Activated T-helper 2 cell treated with anti-CD3 and anti-CD28 coated beads, Interferon-gamma antibody, Interleukin-2, Interleukin-4, amounts not matched to agents 10 μg/mL and 5 μg/mL and 100 μg/mL, durations not matched to agents 14 hours and 24 hours and 36 hours (primary cell): ENCODE measurements at places on chromosomes 6 and 20.

DNA sequence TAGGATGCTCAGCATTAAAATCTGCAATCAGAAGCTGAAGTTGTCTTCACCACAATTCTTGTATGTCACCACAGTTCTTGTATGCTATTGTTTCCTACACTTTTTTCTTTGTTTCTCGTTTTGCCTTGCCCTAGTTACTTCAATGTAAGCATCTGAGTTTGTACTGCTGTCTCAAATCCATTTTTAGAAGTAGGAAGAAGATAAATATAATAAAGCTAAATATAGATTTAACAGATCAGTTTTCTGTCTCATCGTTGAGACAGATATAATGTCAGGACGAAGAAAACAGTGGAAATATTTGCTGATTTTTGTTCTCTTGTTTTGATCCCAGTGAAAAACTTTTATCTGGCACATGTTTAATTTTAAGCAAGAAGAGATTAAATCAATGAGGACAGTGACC is 318.0 kb downstream of the QKI start:
- no peak overlapping the region for H3K4me3 ChIP-seq
- H3K36me3 ChIP-seq = no peaks in the 10 kb centered on the region
- no peaks in the 10 kb centered on the region for H3K4me1 ChIP-seq
- no peak for DNase-seq

- H3K4me1 ChIP-seq = peaks cover 15% of the 10 kb centered on the region
- no peaks in the 10 kb centered on the region for H3K36me3 ChIP-seq
- H3K27ac ChIP-seq = no peak overlapping the region
Measured at GRCh38 chr6:10429638-10430427, 15.0 kb upstream of the TFAP2A start.

DNA sequence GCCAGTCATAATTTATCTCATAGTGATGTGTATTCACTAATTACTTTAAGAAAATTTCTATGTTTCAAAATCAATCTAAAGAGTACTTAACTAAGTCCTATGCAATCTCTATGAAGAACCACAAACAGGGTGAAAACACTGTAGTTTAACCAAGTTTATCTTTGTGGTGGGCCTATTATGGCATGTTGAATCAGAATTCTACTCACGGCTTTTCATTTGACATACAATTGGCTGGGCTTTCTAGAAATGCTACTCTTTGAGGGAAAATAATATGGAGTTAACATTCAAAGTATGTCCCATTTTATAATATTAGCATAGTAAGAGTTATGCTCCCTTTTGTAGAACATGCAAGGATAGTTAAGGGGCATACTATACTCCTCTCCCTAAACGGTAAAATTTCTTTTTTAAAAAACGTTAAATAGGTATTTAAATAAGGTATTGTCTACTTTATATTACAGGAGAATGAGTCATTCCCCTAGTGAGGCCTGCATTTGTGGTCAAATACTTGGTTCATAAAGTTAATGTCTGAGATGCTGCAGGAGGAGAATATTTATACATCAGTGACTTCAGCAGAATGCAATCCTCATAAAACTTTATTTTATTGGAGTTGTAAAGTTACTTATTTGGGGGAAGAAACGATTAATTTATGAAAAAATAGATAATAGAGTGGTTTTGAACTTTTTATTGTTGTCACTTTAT is 1.8 kb downstream of the MOXD1 start:
- no peaks in the 10 kb centered on the region for H3K36me3 ChIP-seq
- H3K4me3 ChIP-seq = no peak overlapping the region
- no peak for DNase-seq
- peaks cover 4% of the 10 kb centered on the region for H3K4me1 ChIP-seq

DNA sequence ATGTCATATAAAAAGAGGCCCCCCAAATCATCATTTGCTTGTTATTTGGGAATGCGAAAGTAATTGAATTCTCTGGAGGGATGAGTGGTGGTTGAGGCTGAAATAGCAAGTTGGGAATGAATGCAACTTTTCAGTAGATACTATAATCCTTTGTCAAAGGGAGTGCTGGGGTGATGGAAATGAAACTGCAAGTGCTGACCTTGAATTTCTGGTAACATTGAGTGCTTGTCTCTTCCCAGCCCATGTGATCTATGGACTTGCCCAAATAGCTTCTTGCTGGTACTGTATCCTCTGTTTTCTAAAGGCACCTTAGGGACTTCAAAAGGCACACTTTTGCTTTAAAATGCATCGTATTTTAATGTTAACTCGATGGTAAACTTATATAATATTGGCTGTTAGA is 14.8 kb downstream of the PAQR8 start:
- peaks cover 42% of the 10 kb centered on the region for H3K4me1 ChIP-seq
- no peak overlapping the region for H3K4me3 ChIP-seq
- no peak for DNase-seq
- no peak overlapping the region for H3K27ac ChIP-seq
- H3K36me3 ChIP-seq = peaks cover 52% of the 10 kb centered on the region

DNA sequence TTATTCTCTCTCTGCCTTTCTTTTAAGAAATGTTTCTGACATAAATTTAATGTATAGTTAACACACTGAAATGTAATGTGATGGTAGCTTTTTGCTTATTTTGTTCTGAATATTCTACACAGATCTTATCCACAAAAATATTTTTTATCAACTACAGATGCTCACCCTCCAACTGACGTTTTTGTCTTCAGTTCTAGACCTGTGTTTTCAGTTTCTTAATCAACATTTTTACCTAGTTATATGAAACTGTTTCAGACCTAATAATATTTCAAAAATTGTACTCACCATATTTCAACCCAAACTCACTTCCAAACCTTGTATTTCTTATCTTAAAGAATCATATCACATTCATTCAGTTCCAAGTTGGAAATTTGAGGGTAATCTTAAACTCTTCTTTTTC is 452.8 kb downstream of the RFPL4B start:
- H3K4me1 ChIP-seq = no peaks in the 10 kb centered on the region
- H3K27me3 ChIP-seq = no peaks in the 10 kb centered on the region
- DNase-seq = no peak

DNA sequence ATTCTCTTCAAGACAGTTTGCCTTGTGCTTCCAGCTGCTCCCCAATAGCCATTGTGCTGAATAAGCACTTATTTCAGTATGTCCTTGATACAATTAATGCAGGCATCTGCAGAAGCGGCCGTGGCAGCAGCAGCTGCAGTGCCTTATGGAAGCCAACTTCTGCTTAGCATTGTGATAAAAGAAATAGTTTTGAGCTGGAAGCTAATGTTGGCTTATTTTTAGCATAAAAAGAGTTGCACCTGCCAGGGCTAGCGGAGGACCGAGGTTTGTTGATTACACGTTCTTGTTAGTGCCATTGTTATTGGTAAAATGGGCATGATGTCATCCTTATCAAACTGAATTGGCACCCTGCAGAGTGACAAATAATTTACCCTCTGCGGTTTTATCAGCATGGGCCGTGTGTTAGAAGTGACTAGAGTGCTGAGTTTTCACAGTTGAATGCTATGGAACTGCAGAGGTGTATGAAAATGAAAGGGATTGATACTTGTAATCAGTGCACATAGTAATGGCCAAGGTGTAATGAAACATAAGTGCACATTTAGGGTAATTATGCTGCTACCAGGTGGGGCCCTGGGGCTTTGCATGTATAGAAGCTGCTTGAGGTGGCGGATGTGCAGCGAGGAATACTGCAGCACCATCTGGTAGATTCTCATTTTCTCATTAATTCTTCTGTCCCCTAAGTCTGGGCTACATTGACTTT is 334.3 kb downstream of the CDKAL1 start:
- H3K27ac ChIP-seq = no peak overlapping the region
- H3K4me3 ChIP-seq = no peak overlapping the region
- peaks cover 2% of the 10 kb centered on the region for H3K4me1 ChIP-seq
- DNase-seq = no peak
- H3K27me3 ChIP-seq = no peaks in the 10 kb centered on the region
- H3K36me3 ChIP-seq = no peaks in the 10 kb centered on the region

DNA sequence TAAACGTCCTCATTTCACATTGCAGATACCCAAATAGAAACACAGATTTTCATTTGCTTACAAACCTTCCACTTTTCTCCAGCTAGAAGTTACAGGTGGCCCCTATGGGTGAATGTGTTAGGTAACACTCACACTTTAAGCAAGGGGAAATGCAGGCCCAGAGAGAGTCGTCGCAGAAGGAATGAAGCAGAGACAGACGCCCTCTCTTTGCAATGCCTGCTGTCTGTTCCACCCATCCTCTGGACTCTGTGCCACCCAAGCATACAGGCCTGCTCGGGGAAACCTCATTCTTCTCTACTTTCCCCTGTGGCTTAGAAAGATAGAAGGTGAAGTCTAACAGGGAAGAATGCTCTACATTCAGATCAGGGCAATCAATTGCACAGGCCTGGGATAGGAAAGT is 57.2 kb downstream of the LRFN2 start:
- H3K4me3 ChIP-seq = no peak overlapping the region
- no peaks in the 10 kb centered on the region for H3K4me1 ChIP-seq
- no peak for DNase-seq
- no peak overlapping the region for H3K27ac ChIP-seq
- peaks cover 2% of the 10 kb centered on the region for H3K27me3 ChIP-seq

DNA sequence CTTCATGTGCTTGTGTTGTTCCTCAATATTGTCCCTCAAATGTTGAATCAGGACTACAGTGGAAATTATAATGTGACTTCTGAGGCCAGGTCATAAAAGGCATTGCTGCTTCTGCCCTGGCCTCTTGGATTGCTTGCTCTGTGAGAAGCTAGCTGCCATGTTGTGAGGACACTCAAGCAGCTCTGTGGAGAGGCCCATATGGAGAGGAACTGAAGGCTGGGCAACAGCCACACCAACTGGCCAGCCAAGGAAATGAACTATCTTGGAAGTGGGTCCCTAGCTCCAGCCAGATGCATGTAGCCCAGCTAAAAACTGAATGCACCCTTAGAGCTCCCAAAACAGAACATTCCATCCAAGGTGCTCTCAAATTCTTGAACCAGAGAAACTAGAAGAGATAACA is 282.6 kb downstream of the BMP7 start:
- no peak for DNase-seq
- no peaks in the 10 kb centered on the region for H3K4me1 ChIP-seq
- no peak overlapping the region for H3K27ac ChIP-seq

GRCh38 chr6:130787726-130788500 is 39.3 kb upstream of the SMLR1 start:
- H3K4me1 ChIP-seq = no peaks in the 10 kb centered on the region
- H3K4me3 ChIP-seq = no peak overlapping the region
- DNase-seq = no peak

GRCh38 chr20:45833883-45834796 is 541 bp downstream of the SNX21 start:
- H3K27me3 ChIP-seq = peaks cover 9% of the 10 kb centered on the region
- peak; percentile 25 for DNase-seq
- no peaks in the 10 kb centered on the region for H3K36me3 ChIP-seq
- no peak overlapping the region for H3K27ac ChIP-seq
- peak overlapping the region; percentile 81 for H3K4me3 ChIP-seq
